ENCODE measurements at places on chromosomes 12 and 14. TPM values are rescaled to one million over a fixed set of nuclear protein-coding genes. Genes with fewer than 3 reads are reported as not detected.

DNA sequence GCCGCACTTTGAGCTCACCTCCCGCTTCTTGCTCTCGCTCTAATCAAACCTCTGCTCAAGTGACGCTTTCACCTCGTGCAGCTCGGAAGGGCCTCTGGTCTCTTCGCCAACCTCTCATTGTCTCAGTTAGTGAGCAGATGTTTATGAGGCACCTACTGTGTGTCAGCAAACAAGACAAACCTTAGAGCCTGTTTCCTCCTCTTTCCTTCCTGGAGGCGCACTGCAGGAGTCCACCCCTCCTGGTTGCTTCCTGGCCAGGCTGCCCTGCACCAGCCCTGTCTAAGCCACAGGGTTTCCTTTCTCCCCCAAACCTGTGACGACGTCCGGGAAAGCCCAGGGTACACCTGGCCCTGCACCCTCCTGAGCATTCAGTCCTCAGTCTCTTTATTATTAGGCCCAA is 84.2 kb downstream of the PHETA1 start:
- no peak for DNase-seq

The TSPAN19 gene
- total RNA-seq: not detected

- no peak for DNase-seq
These were observed 26.8 kb upstream of the KCNK13 start for GRCh38 chr14:90034835-90035525.

- DNase-seq: no peak
These were observed 22.5 kb upstream of the CMKLR1 start for GRCh38 chr12:108361606-108362005.

GRCh38 chr14:99947695-99948094 is 117.5 kb upstream of the EVL start:
- DNase-seq: no peak
